Mucosa of gallbladder (tissue), 1 donor: ENCODE measurements at places on chromosomes 6 and 20. TPM values are rescaled to one million over a fixed set of nuclear protein-coding genes. Genes with fewer than 3 reads are reported as not detected.

DNA sequence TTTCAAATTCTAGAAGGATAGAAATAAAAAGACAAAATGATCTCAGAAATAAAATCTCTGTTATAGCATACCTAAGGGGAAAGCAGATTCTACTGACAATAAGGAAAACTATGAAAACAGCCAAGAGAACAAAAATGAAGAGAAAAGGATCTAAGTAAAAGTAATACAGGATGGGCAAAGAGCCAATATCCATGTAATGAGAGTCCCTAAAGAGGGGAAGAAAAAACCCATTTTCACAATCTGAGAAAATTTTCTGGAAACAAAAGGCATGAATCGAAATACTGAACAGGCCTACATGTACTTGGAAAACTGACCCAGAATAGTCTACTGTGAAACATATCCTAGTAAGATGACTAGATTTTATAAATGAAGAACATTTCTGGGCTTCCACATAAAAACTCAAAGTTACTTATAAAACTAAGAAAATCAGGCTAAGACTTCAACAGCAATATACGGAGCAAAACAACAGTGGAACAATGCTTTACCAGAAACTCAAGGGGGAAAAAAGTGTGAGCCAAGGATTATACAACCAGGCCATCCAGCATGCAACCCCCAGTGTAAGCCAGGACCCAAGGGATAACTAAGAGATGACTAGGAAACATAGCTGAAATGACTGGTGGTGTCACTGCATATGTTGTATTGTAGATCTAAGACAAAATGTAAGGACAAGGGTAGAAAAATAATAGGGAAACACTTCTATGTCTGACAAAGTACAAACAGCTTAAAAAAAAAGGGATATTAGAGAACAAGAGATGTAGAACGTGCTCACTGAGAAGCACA, 10.2 kb downstream of the NAPB start:
- DNase-seq = no peak

TSPO2 gene
- total RNA-seq = 1.0 TPM

DNA sequence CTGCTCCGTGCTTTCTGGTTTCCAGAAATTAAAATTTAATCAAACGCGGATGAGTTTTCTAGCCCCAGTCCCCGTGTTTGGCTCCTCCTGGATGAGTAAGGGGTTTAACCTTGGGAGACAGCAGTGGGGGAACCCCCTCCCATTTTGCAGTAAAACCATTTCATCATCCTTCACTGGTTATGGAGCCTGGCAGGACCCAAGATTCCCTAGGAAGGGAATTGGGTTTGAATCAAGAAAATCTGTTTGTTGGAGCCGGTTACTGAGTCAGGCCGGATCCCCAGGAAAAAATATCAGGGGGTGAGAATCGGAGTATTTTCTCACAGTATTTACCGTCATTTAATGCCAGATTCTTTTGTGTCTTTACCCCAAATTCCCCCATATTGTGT, 754 bp downstream of the YWHAB start:
- DNase-seq = no peak

DNA sequence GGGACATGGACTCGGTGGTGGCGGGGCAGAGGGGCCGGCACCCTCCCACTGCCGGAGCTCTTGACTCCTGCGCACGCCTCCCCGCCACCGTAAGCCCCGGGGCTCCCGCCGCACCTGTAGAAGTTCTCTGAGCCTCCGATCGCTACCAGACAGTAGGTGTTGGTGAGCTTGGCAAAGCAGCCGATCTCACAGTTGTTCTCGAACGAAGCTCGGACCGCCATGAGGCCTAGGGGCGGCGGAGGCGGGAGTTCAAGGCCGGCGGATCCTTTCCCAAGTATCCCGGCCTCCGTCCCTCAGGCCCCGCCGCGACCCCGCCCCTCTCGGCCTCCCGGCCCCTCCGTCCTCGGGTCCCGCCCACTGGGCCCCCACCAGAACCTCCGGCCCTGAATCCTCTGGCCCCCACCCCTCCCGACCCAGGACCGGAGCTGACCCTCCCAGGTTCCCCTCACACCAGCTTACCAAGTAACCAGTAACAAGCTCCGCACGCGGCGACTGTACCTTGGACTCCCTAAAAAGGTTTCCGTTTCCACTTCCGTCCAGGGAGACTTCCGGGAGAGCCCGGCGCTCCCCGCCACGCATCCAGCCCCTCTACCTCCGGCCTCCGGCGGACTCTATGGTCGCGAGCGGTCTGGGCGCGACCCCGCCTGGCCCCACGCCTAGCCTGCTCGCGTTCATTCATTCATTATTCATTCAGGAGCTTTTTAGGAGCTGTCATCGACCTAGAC, at the start of gene EIF6:
Gene EIF6, minus strand, starts transcription at position 506 of the 725 bp plus-strand sequence. Its CDS starts 285 bp downstream, at position 221.
- DNase-seq = peak; percentile 79

DNA sequence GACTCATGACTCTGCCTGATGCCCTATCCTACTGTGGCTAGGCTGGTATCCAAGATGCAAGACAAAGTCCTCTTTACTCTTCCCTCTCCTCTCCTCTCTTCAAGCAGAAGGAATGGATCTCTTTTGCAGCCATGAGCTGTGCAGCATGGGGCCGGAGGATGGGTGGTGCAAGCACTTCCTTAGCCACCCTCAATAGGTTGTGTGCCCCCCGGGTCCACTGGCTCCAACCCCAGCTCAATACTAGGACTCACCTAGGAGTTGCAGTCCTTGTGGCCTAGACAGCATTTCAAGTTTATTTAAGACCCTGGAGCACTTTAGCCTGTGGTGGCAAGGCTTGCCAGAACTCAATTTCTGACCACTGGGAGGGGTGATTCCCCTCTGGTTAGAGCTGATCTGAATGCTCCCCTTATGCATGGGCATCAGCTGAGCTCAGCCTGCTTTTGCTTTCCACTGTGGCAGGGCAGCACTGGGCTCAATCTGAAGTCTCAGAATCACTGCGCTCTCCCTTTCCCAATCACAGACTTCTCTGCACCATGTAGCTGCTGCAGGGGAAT, 29.0 kb upstream of the GRM4 start:
- no peak for DNase-seq

- DNase-seq = no peak
These were observed 57.6 kb downstream of the TCP11 start for GRCh38 chr6:35083507-35083906.

GRCh38 chr20:41318271-41318649, 729 bp upstream of the ZHX3 start:
- peak; percentile 21 for DNase-seq

- DNase-seq = peak; percentile 87
These were observed 130.9 kb upstream of the PTPN1 start for GRCh38 chr20:50379049-50379990.

DNA sequence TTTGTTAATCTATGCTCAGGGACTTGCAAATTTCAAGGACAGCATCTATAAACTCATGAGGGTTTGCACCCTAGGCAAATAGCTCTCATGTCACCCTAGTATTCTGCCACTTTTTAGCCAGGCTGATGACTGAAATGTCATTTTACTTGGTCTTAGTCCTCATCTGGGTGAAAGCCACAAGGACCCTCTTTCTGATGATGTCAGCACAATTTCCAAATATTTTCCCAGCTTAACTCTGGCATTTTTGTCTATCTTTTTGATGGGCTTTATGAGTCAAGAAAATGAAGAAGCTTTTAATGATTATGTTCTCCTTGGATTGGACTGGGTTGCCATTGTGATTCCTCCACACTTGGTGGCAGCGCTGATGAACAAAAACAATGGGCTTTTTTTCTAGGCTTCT, 420.1 kb upstream of the BTBD3 start:
- DNase-seq = no peak

RNF182 gene
- 0.14 TPM for total RNA-seq

DNA sequence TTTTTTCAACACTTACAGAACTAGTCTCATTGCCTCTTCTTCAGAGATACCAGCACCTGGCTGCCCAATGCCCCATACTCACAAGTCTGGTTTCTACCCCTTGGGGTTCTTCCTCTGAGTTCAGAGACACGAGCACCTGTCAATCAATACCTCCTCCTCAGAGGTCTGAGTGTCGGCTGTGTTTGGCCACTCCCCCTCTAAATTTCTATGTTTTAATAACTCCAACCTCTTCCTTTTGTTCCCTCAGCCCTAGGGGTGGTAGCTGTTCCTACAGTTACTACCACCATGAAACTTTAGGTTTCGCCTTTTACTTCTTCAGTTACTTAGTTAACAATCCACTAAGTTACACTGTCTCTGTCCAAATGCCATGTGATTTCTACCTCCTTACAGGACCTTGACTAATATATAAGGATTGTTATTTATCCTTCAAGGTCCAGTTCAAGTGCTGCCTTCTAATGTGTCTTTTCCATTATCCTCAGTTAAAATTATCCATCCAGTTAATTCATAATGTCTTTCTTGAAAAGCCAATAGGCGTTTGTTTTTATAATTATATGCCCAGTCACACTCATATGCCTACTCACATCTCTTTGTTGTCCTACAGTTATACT, 14.6 kb upstream of the PHF20 start:
- DNase-seq = no peak

DNA sequence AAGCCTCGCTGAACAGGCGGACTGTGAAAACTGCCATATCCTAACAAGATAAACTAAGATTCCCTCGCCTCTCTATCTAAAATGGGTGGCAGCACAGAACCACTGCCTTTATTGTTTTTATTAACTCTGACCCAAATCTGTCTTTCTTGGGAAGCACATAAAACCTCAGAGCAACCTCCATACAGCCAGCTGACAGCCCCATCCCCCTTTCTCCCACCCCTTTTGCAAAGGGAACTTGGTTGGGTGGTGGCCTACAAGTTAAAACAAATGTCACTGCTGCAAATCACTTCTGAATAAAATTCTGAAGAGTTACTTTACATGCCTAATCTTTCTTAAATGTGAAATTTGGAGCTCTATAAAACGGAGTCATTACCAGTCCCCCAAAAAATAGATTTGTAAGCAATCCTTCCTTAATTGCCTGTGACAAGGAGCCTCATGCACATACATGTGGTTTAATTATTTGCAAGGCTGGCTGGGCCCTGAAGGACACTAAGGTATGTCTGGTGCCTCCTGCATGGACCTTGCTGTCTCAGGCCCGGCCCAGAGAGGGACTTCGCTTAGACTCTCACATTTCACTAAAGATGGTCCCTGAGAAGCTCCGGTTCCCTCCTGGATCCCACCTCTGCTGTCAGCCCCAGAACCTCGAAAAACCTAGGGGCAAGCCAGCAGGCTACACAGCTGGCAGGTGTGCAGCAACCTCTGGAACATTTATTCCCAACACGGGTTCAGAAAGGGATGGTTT, 21.7 kb downstream of the PXDC1 start:
- no peak for DNase-seq

DNA sequence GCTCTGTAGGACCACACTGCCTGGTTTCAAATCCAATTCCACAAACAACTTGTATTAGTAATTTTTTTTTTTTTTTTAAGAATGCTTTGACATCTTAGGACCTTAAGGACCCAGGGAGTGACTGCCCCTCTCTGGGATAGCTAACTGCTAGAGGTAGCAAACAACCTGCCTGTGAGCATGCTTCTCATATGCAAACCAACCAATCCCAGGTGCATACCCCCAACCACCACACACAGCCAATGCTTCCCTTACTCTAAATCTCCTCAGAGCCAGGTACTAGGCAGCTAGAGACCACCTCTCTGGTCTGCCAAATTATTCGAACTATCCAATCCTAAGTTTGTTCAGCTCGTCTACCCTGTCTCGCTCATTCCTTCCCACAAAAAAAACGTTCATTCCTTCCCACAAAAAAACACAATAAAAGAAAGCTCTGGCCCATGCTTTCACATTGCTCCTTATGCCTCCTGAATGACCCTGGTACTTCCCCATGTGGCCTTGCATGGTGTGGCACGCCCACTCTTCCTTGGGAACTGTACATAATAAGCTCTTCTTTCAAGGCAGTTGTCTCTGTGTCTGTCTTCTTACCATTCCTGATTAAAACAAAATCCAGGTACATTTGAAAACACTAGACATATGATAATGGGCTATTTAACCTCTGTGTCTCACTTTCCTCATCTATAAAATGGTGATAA, 6.4 kb downstream of the SERAC1 start:
- DNase-seq = no peak

GRCh38 chr20:23640671-23641667, 3.2 kb upstream of the CST3 start:
- DNase-seq = no peak
